ENCODE measurements at places on chromosomes 7 and 10.

DNA sequence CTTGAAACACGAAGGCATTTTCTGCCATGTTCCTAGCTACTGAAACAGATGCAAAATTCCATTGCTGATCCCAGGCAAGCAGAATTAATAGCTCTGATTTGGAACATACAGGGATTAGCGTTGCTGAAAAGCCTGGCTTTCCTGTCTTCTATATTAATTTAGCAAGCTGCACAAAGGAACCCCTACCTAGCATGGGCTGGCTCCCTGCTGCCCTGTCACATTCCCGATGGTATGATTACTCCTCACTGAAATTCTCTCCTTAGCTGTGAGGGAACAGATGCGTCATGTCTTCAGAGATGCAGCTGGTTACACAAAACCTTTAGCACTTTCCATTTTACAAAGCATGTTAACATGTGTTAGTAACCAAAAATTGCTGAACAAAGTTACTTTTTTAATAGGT lies 878.9 kb downstream of the TYW1 start:
- peak; percentile 50 for DNase-seq

GRCh38 chr7:89049043-89049442 lies 253.5 kb upstream of the TEX47 start:
- DNase-seq: no peak

DNA sequence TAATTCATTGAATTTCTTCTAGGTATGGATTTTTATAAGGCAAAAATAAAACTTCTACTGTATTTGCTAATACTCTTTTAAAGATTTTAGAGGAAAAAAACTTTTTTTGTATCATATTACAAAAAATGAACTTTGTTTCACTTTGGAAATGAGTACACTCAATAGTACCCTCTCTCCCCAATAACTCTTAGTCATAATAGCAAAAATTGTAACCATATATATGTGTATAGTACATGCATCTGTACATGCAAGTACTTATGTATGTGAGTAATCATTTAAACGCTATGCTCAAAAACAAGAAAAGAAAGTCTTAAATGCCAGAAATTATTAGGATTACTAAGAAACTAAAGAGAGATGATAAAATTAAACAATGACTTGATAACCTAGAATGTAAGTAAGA lies 95.9 kb upstream of the HGF start:
- DNase-seq: no peak

GRCh38 chr7:151871904-151872303 lies 5.0 kb downstream of the PRKAG2 start:
- no peak for DNase-seq

DNA sequence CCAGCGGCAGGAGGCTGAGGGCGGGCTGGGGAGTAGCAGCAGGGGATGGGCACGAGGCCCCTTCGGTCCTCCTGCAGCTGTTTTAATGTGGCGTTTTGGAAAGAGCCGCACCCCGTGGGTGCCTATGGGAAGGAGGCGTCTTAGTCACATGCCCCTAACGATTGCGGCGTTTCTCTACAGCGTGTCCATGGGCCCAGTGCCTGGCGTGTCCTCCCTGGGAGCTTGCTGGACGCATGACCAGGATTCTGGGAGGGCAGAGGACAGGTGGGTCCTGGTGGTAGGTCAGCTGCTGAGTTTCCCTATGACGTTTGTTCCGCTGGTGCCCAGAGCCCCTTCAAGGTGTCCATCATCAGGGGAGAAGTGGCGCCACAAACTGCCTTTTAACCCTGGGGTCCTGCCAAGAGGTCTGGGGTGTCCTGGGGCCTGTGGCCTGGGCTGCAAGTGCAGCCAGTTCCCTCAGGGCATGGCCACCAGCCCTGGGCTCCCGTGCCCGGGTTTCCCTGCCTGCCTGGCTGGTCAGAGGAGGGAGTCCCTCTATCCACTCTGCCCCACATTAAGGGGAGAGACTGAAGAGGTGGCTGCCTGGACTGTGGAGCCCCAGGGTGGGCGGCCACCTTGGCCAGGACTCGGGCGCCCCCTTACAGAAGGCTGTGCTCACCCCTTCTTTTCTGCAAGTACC lies 48.7 kb downstream of the PWWP2B start:
- DNase-seq: no peak

Data from endodermal cell (in vitro differentiated cells).